Muscle of leg (tissue), 16 donors: ENCODE measurements at places on chromosomes 16 and 17. TPM values are rescaled to one million over a fixed set of nuclear protein-coding genes. Genes with fewer than 3 reads are reported as not detected.

Gene CD300H
- 0.27 TPM for polyA plus RNA-seq

DNA sequence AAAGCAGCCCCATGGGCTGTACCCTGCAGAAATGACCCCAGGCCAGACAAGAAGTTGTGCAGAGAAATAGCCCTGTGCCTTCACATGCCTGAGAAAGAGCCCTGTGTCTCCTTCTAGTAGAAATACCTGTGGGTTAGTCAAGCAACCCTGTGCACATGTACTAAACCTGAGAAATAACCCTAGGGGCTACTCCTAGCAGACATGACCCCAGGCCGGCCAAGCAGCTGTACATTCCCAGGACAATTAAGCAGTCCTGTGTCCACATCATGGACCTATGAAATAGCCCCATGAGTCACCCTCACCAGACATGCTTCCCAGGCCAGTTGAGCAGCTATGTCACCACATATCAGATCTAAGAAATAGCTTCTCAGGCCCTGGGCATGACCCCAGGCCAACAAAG, 519.7 kb upstream of the CA10 start:
- no peak for DNase-seq

DNA sequence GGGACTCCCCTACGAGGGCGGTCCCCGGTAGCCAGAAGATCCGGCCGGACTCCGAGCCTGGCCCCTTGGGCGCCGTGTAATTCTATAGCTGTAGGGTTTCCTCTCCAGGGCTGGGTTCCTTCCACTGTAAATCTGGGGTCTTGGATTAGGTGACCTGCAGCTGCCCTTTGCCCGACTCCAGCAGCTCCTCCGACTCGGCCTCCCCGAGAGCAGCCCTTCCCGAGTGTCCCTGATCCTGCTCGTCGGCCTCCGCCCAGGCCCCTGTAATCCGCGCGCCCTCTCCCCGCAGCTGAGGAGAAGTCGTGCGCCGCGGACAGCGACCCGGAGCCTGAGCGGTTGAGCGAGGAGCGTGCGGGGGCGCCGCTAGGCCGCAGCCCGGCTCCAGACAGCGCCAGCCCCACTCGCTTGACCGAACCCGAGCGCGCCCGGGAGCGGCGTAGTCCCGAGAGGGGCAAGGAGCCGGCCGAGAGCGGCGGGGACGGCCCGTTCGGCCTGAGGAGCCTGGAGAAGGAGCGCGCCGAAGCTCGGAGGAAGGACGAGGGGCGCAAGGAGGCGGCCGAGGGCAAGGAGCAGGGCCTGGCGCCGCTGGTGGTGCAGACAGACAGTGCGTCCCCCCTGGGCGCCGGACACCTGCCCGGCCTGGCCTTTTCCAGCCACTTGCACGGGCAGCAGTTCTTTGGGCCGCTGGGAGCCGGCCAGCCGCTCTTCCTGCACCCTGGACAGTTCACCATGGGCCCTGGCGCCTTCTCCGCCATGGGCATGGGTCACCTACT, 5.5 kb downstream of the TBX2 start:
- DNase-seq = peak; percentile 41

DNA sequence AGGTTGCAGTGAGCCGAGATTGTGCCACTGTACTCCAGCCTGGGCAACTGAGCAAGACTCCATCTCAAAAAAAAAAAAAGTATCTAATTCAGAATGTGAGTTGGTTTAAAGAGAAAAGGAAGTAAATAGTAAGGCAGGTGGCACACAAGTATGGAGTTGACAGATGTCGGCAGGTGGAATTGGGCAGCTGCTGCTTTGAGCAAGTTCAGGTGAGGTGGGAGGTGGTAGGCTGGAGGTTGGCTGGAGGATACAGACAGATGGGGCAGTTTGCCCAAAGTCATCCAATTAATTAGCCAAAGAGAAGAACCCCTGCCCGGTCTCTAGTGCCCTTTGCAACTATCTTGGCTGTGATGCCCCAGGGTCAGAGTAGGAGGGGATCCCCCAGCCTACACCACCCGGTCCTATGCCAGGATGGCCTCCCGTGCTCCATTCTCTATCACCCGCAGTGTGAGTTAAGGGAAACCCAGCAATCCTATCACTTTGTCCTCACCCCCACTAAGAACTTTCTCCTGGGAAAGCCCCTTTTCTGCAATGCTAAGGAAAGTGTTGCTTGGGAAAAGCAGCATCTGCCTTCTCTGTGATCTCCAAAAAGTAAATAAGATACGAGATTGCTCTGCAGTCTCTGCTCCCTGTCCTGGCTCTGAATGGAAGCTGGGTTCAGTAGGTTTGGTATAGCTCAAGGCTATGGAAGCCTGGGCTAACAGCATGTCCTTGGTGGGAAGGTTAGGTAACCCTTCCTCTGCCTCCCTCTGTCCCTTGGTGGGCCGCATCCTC, 32.2 kb downstream of the SLC12A3 start:
- no peak for DNase-seq

Gene SLC5A10
- polyA plus RNA-seq = 0.05 TPM

Gene C16orf92
- polyA plus RNA-seq = not detected

- no peak for DNase-seq
Observed at GRCh38 chr17:18107061-18107790, 1.3 kb upstream of the MYO15A start.

DNA sequence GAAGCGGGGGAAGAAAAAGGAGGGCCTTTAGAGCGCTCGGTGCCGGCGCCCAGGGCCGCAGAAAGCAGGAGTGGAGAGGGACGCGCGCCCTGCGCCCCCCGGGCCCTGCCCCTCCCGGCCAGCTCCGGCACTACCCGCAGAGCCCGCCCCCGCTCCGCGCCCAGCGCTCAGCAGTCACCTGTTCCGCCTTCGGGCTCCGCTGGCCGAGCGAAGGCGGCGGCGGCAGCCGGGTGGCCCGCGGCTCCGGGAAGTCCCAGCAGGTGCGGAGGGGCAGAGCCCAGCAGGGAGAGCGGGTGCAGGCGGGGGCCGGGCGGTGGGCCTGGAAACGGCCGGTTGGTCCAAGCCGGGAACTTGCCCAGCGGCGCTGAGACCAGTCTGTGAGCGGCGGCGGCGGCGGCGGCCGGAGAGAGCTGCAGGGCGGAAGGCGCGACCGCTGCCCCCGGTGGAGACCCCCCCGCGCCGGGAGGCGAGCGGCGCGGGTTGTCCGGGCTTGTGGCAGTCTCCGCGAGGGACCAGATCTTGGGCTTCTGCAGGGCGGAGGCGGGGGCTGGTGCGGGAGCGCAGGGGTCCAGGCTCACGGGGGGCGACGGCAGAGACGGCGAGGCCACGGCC, 2.2 kb downstream of the IRX3 start:
- no peak for DNase-seq

DNA sequence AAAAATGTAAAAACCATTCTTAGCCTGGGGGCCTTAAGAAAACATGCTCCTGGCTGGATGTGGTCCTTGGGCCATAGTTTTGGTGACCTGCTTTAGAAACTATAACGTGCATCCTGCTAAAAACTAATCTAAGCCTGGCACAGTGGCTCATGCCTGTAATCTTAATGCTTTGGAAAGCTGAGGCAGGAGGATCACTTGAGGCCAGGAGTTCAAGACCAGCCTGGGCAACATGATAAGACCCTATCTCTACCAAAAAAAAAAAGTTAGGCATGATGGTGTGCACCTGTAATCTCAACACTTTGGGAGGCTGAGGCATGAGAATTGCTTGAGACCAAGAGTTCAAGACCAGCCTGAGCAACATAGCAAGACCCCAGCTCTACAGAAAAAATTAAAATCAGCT, 183.8 kb upstream of the CHMP6 start:
- no peak for DNase-seq

Gene PDILT
- polyA plus RNA-seq = not detected
